Renal cortical epithelial cell (primary cell): ENCODE measurements at places on chromosomes 6 and 20. TPM values are rescaled to one million over a fixed set of nuclear protein-coding genes. Genes with fewer than 3 reads are reported as not detected.

SPATA25 gene
- 0.85 and 1.0 TPM in 2 replicates for total RNA-seq

BTN1A1 gene
- total RNA-seq, result not detected in 2 replicates

DACT2 gene
- 0.17 and 0.89 TPM in 2 replicates for total RNA-seq

DNA sequence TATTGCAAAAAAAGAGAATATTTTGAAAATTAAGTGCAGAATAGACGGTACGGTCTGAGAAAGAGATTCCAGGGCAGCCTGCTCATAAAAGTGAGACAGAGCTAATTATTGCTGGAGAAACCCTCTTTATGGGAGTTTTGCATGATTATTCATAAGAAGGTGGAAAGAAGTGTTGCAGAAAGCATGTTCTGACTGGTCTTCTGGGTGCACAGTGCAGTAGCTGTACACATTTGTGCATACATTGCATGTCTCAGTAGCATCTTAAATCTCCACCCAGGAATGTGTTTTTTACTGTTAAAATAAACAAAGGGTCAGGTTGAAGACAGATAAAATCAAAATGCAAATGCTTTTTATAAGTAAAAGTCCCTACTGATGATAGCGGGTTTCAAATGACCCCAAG lies 1813.6 kb upstream of the DEFB115 start:
- DNase-seq, result peak; percentile 0

DNA sequence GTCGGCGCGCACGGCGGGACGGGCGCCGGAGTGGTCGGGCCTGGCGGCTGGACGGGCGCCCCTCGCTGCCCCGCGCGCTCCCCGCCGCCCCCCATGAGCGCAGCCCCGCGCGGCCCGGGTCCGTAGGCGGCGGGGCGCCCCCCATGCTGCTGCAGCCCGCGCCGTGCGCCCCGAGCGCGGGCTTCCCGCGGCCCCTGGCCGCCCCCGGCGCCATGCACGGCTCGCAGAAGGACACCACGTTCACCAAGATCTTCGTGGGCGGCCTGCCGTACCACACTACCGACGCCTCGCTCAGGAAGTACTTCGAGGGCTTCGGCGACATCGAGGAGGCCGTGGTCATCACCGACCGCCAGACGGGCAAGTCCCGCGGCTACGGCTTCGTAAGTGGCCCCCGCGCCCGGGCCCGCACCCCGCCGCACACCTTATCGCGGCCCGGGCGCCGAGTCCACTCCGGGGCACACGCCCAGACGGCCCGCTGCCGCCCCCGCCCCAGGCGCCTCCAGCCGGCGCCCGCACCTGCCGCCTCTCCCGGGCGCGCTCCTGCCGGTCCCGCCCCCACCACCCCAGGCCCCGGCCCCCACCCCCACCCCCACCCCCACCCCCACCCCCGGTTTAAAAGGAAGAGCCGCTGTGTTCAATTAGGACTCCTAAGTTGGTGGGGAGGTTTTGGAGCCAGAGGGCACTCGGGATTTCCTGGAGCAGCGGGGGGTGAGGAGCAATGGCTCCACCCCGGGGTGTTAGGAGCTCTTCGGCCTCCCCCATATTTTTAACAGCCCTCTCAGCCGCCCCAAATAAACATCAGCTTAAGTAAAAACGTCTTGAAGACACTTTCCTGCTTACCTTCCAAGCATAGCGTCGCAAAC lies 474 bp downstream of the RBM38 start:
- DNase-seq, result no peak

GRCh38 chr20:11769825-11770224 lies 147.9 kb upstream of the BTBD3 start:
- DNase-seq, result no peak

GRCh38 chr6:41723530-41724227 lies 11.7 kb downstream of the TFEB start:
- peak; percentile 74 for DNase-seq

- peak; percentile 80 for DNase-seq
Measured at GRCh38 chr6:128570680-128571063, 50.3 kb upstream of the PTPRK start.

- no peak for DNase-seq
Measured at GRCh38 chr6:8137529-8137939, 35.2 kb upstream of the EEF1E1 start.
